Activated naive CD8-positive, alpha-beta T cell treated with anti-CD3 and anti-CD28 coated beads, Interleukin-2, amount 50 U/mL, for 24 hours (primary cell): ENCODE measurements at places on chromosomes 13 and 19.
A peak's percentile ranks its signal among the peaks of the same experiment; 100 is the strongest.

DNA sequence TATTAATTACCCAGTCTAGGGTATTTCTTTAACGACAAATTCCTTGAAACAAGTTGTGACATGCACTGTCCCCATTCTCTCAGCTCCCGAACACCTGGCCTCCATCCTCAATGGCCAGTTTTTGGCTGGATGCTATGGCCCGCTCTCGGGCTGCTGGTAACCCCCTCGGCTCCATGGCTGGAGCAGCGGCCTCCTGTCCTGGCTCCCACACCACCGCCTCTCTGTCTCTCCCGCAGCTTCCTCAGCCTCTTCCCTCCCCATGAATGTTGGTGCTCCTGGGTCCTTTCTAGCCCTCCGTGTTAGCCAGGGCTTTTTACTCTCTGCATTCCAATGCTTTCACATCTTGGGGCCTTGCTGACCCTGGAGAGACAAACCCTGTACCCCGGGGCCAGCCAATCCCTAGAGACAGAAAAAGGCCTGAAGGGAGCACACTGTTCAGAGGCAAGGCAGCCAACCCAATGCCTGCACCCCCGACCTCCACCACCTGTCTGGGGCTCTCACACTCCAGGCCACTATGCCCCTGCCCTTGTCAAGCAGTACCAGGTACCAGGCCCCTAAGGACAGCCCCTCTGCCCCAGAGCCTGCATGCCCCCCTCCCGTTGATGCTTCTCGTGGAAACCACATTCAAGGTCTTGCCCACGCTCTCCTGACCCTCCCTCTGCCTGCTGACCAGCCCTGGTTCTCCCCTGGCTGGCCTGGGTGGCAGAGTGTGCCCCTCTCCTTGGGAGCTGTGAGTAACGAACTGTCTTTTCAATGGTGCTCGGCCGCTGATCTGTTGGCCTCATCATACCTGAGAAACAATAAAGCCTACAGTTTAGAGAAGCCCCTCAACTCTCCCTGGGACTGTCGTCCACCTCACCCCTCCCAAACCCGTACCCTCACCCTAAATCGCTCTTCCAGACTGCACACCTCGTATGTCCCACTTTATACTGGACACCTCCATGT is 86.9 kb upstream of the GPR183 start:
- DNase-seq = no peak

DNA sequence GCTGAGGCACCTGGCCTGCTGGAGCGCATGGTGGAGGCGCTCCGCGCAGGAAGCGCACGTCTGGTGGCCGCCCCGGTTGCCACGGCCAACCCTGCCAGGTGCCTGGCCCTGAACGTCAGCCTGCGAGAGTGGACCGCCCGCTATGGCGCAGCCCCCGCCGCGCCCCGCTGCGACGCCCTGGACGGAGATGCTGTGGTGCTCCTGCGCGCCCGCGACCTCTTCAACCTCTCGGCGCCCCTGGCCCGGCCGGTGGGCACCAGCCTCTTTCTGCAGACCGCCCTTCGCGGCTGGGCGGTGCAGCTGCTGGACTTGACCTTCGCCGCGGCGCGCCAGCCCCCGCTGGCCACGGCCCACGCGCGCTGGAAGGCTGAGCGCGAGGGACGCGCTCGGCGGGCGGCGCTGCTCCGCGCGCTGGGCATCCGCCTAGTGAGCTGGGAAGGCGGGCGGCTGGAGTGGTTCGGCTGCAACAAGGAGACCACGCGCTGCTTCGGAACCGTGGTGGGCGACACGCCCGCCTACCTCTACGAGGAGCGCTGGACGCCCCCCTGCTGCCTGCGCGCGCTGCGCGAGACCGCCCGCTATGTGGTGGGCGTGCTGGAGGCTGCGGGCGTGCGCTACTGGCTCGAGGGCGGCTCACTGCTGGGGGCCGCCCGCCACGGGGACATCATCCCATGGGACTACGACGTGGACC is 9.7 kb upstream of the STRN4 start:
- DNase-seq = no peak

DNA sequence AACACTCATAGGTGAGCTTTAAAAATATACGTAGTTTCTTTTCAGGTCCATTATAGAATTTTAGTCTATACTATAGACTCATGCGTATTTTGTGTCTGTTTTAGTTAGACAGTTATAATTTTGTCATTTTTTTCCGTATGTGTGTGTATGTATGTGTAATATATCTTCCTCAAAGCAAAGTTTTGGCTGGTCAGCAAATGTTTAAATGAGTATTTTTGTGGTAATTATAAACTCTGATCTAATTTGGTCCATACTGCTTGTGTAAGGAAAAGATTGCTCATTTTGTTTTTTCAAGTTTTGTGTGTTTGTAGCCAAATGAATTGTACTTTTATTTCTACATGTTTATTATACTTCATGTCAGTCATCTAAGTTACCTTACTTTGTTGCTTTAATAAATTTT is 20.5 kb downstream of the KCTD4 start:
- DNase-seq = no peak

- DNase-seq = no peak
Measured at GRCh38 chr19:55152017-55152416, 3.0 kb upstream of the TNNT1 start.

DNA sequence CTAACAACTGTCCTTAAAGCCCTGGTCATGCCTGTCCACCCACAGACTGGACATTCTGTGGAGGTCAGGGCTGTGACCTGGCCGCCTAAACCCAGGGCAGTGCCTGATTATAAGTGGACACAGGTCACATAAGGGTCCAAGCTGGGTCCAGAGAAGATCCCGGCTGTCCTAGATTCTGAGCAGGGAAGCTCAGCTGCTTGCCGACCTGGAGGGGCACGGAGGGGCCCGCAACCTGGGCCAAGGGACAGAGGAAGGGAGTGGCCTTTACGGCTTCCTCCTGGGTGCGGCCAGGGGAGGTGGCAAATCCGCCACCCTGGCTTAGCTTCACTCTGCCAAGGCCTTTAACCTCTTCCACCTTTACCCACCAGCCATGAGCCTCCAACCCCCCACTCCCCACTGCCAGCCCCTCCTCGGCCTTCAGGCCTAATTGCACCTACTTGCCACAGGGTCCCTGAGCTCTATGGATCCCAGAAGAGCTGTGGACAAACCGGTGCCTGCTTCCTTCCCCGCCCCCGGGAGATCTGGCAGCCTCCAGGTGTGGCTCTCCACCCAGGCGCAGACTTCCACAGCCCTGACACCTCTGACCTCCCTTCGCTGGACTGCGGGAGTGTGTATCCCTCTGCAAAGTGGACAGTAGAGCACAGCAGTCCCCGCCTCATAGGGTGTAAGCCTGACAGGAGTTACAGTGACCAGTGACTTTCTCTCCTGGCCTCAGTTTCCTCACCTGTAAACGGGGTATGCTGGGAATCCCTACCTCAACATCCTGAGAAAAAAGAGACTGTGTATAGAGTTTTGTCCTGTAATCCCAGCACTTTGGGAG is 1.7 kb downstream of the CD320 start:
- DNase-seq = peak; percentile 2

DNA sequence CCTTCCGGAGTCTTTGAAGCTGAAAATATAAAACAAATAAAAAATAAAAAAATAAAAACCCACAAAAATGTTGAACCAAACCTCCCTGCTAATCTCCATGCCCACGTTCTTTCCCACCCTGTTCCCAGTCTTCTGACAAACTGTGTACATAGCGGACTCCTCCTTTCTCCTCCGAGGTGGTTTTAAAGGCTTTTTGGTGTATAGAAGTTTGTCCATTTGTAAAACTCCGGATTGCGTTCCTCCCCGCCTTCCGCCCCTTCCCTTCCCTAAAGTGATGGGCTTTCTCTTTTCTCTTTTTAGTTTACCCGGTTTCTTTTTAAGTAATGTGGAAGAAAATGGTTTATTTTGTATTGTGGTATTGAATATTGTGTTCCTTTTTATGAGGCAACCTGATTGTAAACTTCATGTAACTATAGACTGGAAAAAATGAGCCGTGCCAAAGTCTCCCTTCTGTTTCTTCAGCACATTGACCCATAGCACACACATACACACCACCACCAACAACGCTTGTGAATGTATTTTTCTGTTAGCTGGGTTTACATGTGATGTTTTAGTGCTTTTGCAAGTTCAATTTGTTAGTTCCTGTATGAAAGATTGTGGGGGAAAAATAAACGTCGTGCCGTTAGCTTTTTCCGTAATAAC is 4.4 kb downstream of the ZIC2 start:
- no peak for DNase-seq

DNA sequence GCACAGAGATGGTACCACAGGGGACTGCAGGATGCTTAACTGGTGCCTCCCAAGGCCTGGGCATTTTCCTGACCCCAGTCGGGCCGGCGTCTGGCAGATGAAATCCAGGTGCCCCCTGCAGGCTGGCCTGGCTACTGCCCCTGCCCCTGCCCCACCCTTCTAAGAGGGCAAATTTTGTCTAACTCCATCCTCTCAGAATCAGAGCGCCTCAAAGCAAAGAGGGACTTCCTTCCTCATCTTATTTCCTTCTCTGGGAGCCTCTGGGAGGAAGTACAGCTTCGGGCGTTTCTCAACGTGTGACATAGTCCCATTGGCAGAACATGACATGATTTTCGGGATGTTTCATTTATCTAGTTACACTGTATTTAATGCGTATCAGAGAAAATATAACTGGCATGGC is 2.7 kb downstream of the PRKACA start:
- DNase-seq = peak; percentile 72

GRCh38 chr13:114106526-114106925 is 25.9 kb downstream of the RASA3 start:
- no peak for DNase-seq

- DNase-seq = no peak
Measured at GRCh38 chr19:13835791-13836723, 40.8 kb downstream of the ZSWIM4 start.

GRCh38 chr13:40074338-40074737 is 418.9 kb downstream of the COG6 start:
- no peak for DNase-seq

- no peak for DNase-seq
Measured at GRCh38 chr13:54852831-54853230, 1824.2 kb downstream of the OLFM4 start.

DNA sequence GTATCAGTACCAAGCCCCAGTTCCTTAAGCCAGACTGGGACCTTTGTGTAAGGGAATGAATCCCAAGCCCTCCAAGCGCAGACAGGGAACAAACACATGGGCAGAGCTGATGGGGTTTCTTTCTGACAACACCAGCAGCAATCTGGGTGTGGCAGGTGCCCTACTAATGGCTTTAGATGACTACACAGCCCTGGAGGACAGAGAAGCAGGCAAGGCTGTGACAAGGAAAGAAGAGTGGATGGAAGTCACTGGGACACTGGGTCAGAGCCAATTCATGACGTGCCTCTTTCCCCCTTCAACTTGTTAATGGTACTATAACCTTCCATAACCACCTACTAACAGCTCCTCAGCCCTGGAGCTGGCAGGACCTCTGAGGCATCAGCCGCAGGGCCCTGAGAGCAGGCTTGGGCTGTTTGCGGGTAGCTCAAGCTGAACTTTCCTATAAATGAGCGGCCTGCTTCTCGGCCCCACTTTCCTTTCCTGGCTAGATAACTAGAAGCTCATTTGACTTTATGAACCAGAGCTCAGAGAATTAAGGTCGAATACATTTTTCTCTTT is 38.9 kb downstream of the RASL11A start:
- no peak for DNase-seq

GRCh38 chr13:56528040-56528790 is 612.5 kb upstream of the PRR20A start:
- DNase-seq = no peak

GRCh38 chr19:47001584-47001983 is 18.1 kb upstream of the NPAS1 start:
- DNase-seq = no peak

GRCh38 chr19:55809381-55810058 is 22.3 kb downstream of the NLRP11 start:
- peak; percentile 40 for DNase-seq

DNA sequence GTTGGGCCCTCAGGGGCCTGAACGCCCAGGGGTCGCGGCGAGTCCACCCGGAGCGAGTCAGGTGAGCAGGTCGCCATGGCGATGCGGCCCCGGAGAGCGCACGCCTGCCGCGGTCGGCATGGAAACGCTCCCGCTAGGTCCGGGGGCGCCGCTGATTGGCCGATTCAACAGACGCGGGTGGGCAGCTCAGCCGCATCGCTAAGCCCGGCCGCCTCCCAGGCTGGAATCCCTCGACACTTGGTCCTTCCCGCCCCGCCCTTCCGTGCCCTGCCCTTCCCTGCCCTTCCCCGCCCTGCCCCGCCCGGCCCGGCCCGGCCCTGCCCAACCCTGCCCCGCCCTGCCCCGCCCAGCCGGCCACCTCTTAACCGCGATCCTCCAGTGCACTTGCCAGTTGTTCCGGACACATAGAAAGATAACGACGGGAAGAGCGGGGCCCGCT is at the start of gene CCNA1:
Gene CCNA1, plus strand, starts transcription at position 390 of the 439 bp plus-strand sequence. CDS start 562 bp downstream, outside the sequence.
- DNase-seq = peak; percentile 26

GRCh38 chr13:45055198-45055901 is 65.0 kb upstream of the GTF2F2 start:
- peak; percentile 59 for DNase-seq
